ENCODE measurements at places on chromosomes 7 and 10.

- DNase-seq: no peak
- H3K4me3 ChIP-seq: no peak overlapping the region
- no peaks in the 10 kb centered on the region for H3K27me3 ChIP-seq
- no peaks in the 10 kb centered on the region for H3K4me1 ChIP-seq
Observed at GRCh38 chr7:114264023-114264422, 150.6 kb upstream of the FOXP2 start.

DNA sequence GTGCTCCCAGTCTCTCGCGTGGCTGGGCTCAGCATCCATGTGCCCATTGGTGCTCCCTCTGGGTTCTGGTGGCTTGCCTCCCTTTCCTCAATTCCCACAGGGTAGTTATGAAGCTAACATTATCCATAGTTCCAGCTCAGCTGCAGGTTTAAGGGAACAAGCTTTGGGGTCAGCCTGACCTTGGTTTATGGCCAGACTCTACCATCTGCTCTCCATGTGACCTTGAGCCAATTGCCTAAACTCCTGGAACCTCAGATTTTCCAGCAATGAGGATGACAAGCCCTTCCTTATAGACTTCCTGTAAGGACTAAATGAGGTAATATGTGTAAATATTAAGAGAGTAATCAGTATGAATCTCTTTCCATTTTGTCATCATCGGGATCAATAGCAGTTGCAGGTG is 10.1 kb upstream of the SLC29A3 start:
- no peak overlapping the region for H3K27ac ChIP-seq
- DNase-seq: no peak
- peaks cover 2% of the 10 kb centered on the region for H3K27me3 ChIP-seq
- H3K4me3 ChIP-seq: no peak overlapping the region

DNA sequence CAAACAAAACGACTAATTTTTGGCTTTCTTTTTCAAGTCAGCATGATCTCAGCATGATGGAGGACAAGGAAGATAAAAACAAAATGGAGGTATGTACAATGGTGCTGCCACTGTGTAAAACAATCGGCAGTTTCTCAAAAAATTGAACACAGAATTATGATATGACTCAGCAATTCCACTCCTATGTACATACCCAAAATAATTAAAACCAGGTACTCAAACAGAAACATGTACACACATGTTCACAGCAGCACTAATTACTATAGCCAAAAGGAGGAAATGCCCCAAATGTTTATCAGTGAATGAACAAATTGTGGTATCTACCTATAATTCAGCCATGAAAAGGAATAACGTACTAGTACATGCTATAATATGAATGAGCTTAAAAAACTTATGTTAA is 29.9 kb downstream of the SNX13 start:
- H3K4me3 ChIP-seq: no peak overlapping the region
- no peak for DNase-seq
- H3K4me1 ChIP-seq: peaks cover 6% of the 10 kb centered on the region
- peaks cover 20% of the 10 kb centered on the region for H3K36me3 ChIP-seq

- DNase-seq: no peak
- no peaks in the 10 kb centered on the region for H3K36me3 ChIP-seq
- no peak overlapping the region for H3K27ac ChIP-seq
- H3K4me1 ChIP-seq: no peaks in the 10 kb centered on the region
- H3K4me3 ChIP-seq: no peak overlapping the region
- peaks cover 30% of the 10 kb centered on the region for H3K27me3 ChIP-seq
Observed at GRCh38 chr7:1251796-1252539, 19.3 kb downstream of the UNCX start.

DNA sequence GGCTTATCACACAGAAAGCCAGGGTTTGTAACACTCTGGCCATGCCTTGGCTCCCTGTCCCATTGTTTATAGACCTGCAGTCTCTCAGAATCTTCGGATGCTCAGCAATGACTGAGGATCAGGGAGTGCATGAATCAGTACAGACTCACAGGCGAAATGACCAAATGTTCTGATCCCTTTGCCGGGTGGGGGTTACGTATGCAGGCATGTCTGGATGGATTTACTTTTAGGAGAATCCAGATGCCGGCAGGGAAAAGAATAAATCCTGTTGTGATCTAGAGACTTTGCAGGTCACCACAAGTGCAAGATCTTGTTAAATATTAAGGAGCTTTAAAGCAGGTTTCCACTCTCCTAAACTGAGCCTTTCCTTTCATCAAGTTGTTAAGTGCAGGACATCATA is 149.5 kb downstream of the SFMBT2 start:
- H3K27ac ChIP-seq: no peak overlapping the region
- no peaks in the 10 kb centered on the region for H3K27me3 ChIP-seq
- no peak overlapping the region for H3K4me3 ChIP-seq
- peaks cover 41% of the 10 kb centered on the region for H3K4me1 ChIP-seq
- DNase-seq: no peak

- H3K4me3 ChIP-seq: no peak overlapping the region
- H3K27ac ChIP-seq: no peak overlapping the region
- DNase-seq: no peak
- no peaks in the 10 kb centered on the region for H3K27me3 ChIP-seq
- peaks cover 40% of the 10 kb centered on the region for H3K4me1 ChIP-seq
Observed at GRCh38 chr10:122419876-122420623, 34.4 kb upstream of the ARMS2 start.

DNA sequence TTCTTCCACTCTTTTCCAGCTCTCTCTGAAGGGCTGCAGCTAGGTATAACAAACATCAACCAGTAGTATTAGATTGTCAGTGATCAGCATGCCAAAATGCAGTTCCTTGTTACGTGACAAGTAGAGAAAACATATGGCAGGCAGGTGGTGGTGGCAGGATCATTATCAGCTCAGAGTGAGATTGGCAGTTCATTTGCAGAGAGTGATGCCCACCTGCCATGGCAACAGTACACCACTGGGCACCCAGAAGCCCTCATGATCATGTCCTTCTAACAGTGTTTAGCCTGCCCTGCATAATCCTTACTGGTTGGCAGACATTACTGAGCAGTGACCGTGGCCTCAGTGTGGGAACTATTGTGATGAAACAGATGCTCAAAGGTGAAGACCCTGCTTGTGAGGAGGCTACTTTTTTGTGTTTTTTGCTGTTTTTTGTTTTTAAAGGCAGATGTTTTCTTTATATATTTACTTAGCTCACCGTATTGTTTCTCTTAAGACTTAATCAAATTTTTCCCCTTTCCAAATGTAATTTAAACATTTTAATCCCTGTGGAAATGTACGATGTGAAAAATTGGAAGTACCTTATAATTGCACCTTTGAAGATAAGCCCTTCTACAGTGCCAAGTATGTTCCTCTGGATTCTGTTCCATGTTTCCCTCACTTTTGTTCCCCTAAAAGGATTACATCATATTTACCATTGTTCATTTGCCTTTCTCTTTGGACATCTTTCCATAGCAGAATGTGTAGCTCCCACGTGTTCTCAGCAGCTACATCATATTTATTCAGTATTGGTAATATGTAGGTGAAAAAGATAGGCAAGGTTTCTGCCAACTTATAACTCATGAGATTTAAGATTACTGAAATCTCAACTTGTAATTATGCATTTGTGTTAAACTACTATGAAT is 179.6 kb downstream of the SND1 start:
- H3K4me1 ChIP-seq: peaks cover 2% of the 10 kb centered on the region
- H3K36me3 ChIP-seq: peaks cover 21% of the 10 kb centered on the region
- no peaks in the 10 kb centered on the region for H3K27me3 ChIP-seq
- no peak overlapping the region for H3K4me3 ChIP-seq

- no peak overlapping the region for H3K4me3 ChIP-seq
- DNase-seq: no peak
- no peak overlapping the region for H3K27ac ChIP-seq
- H3K27me3 ChIP-seq: no peaks in the 10 kb centered on the region
Observed at GRCh38 chr10:13956826-13957225, 370.1 kb downstream of the PRPF18 start.

DNA sequence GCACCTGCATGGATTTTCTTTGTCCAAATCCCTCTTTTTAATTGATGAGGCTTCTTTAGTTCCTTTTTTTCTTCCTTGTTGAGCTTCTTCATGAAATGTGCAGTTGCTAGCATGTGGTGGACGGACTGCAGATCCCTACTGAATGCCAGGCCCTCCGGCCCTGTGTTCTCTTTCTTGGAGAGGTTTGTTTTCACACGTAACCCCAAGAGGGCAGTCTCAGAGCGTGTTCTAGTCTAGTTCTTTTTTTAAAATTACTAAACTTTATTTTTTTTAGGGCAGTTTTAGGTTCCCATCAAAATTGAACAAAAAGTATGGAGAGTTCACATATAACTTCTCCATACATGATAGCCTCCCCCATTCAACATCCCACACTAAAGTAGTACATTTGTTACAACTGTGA is 190.0 kb downstream of the CFTR start:
- no peak for DNase-seq
- no peak overlapping the region for H3K4me3 ChIP-seq
- H3K27me3 ChIP-seq: no peaks in the 10 kb centered on the region
- no peak overlapping the region for H3K27ac ChIP-seq

- no peaks in the 10 kb centered on the region for H3K27me3 ChIP-seq
- no peak for DNase-seq
- H3K27ac ChIP-seq: no peak overlapping the region
- H3K4me3 ChIP-seq: no peak overlapping the region
- H3K4me1 ChIP-seq: no peaks in the 10 kb centered on the region
Observed at GRCh38 chr7:14835384-14835783, 67.2 kb downstream of the DGKB start.

GRCh38 chr7:121331574-121331973 is 2.8 kb downstream of the WNT16 start:
- no peak for DNase-seq
- H3K27me3 ChIP-seq: peaks cover 64% of the 10 kb centered on the region
- no peaks in the 10 kb centered on the region for H3K36me3 ChIP-seq
- H3K4me3 ChIP-seq: no peak overlapping the region
- no peak overlapping the region for H3K27ac ChIP-seq

DNA sequence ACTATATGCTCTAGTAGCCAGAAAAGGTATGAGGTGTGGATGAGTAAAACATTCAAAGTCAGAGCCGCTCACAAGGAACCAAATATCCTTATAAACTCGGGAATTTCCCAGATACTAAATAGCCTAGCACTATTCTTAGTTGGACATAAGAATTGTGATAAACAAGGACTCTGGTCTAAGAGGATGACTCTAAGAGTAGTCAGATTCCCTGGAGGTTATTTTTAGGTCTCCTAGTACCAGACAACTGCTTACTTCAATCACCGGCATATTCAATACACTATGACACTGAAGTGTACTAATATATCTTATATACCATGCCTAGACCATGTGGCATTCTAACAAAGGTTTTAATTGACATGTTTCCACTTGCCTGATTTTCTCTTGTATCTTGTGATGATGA is 56.5 kb downstream of the LMBR1 start:
- no peak overlapping the region for H3K27ac ChIP-seq
- no peaks in the 10 kb centered on the region for H3K27me3 ChIP-seq
- peaks cover 8% of the 10 kb centered on the region for H3K36me3 ChIP-seq
- DNase-seq: no peak
- H3K4me1 ChIP-seq: peaks cover 2% of the 10 kb centered on the region

DNA sequence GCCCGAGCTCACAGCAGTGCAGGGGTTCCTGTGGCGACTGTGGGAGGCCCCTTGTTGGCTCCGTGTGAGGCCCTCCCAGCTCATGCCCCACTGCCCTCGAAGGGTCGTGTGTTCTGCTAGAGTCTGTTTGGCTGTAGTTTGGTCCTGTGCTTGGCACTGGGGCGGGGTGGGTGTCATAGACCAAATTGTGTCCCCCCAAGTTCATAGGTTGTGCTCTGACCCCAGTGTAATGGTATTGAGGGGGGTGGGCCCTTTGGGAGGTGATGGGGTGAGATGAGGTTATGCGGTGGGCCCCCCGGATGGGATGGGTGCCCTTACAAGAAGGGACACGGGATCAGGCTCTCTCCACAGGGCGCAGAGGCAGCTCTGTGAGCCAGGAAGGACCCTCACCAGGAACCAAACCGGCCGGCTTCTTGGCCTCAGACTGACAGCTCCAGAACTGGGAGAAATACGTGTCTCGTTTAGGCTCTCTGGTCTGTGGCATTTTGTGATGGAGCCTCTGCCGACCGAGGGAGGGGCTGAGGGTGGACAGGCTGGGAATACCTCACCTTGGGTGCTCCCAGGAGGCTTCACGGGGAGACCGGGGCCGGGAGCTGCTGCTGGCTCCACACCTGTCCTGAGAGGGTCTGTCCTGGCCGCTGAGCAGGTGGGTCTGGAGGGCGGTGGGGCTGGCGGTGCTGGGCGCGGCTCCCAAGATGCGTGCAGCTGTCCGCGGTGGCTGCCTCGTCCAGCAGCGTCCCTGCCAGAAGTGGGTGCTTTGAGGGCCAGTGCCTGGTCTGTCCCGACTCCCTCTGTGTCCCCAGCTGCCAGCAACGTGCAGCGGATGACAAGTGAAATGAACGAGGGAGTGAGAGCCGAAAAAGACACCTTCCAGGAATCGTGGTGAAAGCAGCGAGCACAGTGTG is 89.4 kb downstream of the INPP5A start:
- no peaks in the 10 kb centered on the region for H3K27me3 ChIP-seq
- H3K4me3 ChIP-seq: no peak overlapping the region
- H3K27ac ChIP-seq: no peak overlapping the region
- peaks cover 23% of the 10 kb centered on the region for H3K4me1 ChIP-seq

DNA sequence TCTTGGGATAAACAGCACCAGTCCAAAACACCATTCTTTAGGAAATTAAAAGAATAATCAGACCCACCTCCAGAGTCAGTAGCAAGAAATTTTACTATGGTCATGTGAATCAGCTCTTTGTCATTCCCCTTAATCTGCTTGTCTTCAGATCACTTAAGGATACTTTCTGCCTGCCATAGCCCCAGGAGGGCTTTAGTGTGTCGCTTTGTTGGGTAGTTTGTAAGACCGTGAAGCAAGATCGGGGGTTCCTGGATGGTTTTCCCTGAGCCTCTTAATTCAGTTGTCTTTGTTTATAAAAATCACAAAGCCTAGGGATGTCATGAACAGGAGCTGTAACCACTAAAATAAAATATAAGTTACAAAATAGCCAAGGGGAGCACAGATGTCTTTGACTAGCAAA is 223.6 kb downstream of the RELN start:
- no peaks in the 10 kb centered on the region for H3K27me3 ChIP-seq
- DNase-seq: no peak
- no peak overlapping the region for H3K27ac ChIP-seq
- no peaks in the 10 kb centered on the region for H3K36me3 ChIP-seq
- no peaks in the 10 kb centered on the region for H3K4me1 ChIP-seq

- no peaks in the 10 kb centered on the region for H3K36me3 ChIP-seq
- no peaks in the 10 kb centered on the region for H3K27me3 ChIP-seq
Observed at GRCh38 chr7:152733286-152733934, 26.1 kb upstream of the ACTR3B start.

Data from T-helper 2 cell treated with Interferon-gamma antibody and Interleukin-4, amounts not matched to agents 5 μg/mL and 100 μg/mL, for 36 hours (primary cell).